Stimulated activated CD8-positive, alpha-beta memory T cell treated with anti-CD3 and anti-CD28 coated beads, Interleukin-4, amount 100 ng/mL, for 1 hour (primary cell): ENCODE measurements at places on chromosomes 3 and 15.
A peak's percentile ranks its signal among the peaks of the same experiment; 100 is the strongest.

- no peak for DNase-seq
Measured at GRCh38 chr3:74601793-74602192, 12.7 kb downstream of the CNTN3 start.

DNA sequence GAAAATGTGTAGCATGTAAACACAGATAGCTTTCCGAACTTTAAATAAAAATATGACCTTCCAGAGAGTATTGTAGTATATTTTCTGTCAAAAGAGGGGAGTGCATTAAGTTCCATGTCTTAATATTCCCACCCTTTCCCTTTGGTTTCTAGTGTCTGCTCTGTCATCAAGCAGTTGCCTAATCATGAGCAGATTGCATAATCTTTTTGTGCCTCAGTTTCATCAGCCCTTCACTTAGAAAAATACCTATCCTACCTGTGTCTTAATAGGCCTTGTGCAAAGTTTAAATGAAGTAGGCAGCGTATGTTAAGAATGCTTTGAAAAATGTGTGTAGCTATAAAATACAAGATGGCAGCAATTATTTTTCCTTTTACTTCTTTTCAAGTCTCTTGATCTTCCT lies 52.8 kb downstream of the CALML4 start:
- DNase-seq, result no peak

GRCh38 chr3:182786564-182787196 lies 6.6 kb upstream of the ATP11B start:
- DNase-seq, result no peak

- DNase-seq, result no peak
Measured at GRCh38 chr15:38275959-38276358, 23.3 kb downstream of the SPRED1 start.

GRCh38 chr15:35047528-35047927 lies 37.6 kb downstream of the NANOGP8 start:
- DNase-seq, result no peak

DNA sequence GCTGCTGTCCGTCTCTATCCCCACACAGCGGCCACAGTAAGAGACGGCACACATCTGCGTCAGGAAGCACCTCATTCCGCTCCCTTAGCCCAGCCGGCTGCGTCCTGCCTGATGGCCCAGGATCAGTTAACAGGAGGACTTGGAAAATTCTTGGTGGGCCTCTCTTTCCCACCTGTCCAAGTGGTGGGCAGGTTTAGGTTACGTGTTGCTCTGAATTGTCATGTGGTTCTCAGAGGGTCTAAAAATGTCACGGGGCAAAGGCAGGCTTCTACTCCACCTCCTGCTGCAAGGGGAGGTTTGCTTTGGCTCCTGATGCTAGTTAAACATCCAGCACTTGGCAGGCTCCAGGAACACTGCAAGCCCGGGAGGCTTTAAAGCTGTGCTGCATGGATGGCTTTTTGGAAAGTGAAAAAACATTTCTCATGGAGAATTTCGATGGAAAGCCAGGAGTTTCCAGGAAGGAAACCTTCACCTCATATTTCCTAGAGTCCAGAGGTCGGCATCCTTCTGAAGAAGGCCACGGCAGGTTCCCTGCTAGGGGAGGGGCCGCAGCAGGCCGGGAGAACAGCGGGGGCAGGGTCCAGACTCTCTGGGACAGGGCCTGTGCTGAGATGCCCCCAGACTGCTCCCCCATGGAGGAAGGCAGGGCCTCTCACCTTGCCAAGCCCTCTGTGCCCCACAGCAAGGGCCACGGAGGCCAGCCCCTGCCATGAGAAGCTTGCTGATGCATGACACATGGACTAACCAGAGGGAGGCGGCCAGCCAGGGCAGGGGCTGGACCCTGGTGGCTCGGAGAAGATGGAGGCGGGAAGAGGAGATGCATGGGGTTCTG lies 10.8 kb downstream of the CTSH start:
- no peak for DNase-seq

- no peak for DNase-seq
Measured at GRCh38 chr3:47932421-47932820, 83.8 kb downstream of the MAP4 start.

DNA sequence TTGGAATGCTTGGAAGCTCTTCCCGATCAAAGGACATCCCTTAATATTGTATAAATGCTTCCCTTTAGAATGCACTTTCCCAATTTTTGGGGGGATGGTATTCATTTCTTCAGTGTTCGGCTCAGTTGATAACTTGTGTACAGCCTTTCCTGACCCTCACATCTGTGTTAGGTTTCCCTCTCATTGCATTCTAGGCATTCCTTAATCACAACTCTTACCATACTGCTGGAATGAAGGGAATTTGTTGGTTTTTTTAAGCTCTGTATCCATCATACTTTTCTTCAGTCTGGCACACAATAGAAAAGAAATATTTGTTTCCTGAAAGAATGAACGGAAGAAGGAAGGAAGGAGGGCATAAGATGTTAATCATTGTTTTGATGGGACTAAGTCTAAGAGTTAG lies 119.5 kb downstream of the CHST2 start:
- no peak for DNase-seq

DNA sequence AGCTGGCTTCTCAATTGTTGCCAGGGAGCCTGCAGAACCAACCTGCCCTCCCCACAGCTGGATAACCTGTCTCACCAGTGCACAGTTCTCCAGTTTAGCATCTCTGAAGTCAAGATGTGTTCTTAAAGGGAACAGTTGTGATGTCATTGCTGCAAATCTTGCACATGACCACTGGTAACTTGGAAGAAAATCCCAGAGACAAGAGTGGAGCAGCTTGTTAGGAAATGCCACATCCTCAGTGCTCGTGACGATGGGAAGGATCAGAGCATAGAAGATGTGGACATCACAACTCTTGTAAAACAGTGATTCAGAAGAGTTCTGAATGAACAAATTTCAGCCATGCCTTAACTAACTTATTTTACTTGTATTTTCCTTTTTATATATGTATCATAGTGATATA lies 36.1 kb upstream of the LIMD1 start:
- no peak for DNase-seq

- DNase-seq, result no peak
Measured at GRCh38 chr15:77846360-77846759, 213.6 kb upstream of the LINGO1 start.

- no peak for DNase-seq
Measured at GRCh38 chr15:30043211-30043655, 39.5 kb upstream of the GOLGA8J start.

- DNase-seq, result no peak
Measured at GRCh38 chr15:78130466-78131294, 565 bp downstream of the CIB2 start.

- DNase-seq, result no peak
Measured at GRCh38 chr15:70091726-70092463, 5.8 kb downstream of the TLE3 start.

DNA sequence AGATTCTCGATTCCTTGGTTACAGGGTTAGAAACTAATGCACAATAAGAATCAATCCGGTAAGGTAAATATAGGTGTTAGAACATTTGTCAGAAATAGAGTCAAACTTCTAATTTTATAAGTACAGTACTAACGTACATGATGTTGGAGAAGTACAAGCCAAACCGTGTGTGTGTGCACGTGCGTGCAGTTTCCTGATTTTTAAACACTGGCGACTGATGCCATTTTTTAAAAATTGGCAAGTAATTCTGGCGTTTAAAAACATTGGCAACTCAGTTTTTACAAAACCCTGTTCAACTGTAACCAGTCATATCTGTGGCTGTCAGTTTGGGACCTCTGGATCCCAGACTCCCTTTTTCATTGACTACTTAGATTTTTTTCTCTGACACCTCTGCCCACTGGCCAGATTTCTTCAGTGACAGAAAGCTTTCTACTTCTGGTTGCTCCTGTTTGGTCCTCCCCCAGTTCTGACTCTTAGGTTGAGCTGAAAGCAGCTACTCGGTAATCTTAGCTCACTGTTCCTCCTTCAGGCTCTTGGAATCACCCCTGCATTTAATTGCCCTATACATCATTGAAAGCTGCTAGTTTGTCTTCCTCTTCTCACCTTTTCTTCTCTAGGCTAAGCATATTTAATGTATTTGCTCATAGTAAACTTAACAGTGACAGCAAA lies 843 bp downstream of the ATG7 start:
- no peak for DNase-seq

GRCh38 chr3:112829046-112829445 lies 17.6 kb downstream of the CD200R1L start:
- no peak for DNase-seq

- DNase-seq, result no peak
Measured at GRCh38 chr3:20846066-20846465, 660.1 kb upstream of the SGO1 start.

- no peak for DNase-seq
Measured at GRCh38 chr15:82056958-82057823, 11.4 kb upstream of the MEX3B start.

DNA sequence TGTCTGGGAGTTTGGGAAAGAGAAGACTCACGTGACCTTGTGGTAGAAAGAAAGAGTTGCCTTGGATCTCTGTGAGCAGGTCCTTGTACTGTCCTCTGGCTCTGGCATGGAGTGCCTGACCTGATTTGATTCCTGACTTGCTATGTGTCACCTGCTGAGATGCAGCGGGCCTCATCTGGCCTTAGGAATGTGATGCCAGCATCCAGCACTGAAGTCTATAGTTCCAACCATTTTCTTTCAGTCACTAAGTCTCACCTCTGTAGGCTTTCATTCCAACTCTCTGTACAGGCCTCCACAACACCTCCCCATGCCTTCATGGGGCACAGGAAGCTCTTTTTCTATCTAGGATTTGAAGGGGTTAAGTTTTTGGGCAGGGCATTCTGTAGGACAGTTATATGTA lies 12.1 kb upstream of the OXSR1 start:
- no peak for DNase-seq

GRCh38 chr3:153130312-153130977 lies 31.6 kb upstream of the RAP2B start:
- no peak for DNase-seq

DNA sequence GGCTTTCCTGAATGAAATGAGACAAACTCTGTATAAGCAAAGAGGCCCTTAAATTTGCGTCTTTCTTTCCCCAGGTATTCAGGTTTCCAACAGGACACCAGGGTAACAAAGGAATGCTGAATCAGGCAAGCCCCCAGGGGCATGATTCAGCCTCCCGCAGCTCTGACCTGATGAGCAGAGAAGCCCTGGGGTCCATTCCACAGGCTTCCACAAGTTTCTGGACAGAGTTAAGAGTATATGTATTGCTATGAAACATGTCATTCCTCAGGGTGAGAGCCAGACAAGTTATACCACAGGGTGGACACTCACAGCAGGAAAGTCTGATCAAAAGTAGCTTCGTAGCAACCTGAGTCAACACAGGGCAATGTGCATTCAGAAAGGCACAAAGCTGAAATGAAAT lies 68.1 kb upstream of the CTNNB1 start:
- DNase-seq, result no peak

DNA sequence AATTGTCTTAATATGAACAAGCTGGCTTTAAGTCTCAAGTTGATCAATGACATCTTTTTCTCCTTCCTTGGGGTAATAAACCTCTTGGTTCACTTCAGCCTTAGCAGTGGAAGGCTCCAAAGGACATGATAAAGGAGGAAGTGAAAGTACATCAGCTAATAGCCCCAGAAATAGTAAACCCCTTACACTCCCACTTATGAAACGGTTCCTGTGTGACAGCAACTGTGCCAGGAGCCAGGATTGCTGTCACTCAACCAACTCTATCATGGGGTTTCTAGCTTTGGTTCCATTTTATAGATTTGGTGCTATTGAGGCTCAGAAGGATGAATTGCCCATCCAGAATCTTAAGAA lies 216.7 kb downstream of the ABHD5 start:
- no peak for DNase-seq

- DNase-seq, result peak; percentile 8
Measured at GRCh38 chr3:14791343-14791945, 27.3 kb upstream of the FGD5 start.

DNA sequence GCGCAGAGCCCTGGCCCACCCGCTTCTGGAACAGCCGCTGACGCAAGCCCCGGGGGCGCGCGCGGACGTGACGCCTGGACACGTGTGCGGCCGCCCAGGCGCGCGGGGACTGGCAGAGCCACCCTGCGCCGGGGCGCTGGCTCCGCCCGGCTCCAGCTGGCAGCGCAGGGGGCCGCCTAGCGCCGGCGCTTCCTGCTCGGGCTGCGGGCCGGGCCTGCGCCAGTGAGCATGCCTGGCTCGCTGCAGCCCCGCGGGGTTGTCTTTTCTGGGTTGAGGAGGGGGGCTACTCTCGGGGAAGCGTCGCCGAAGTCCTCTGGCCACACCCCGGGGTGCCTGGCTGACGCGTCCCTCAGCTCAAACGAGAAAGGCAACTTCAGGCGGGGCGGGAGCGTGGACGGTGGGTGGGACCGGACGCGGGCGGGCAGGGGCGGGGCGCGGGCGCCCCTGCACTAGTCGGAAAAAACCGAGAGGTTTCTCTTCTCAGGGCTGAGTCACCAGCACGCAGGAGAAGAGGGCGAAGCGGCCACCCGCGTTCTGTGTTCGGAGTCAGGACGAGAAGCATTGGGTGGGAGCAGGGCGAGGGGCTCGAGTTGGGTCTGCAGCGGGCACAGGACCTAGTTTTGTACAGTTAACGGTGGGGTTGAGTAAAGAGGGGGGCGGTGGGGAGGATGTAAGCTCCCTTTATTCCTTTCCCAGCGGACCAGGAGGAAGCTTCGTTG lies at the start of gene SIAH2:
Gene SIAH2 (minus strand): TSS at position 48 of the 719 bp plus-strand sequence. CDS start 320 bp downstream, outside the sequence.
- peak; percentile 87 for DNase-seq

GRCh38 chr3:78825858-78826215 lies 942.0 kb downstream of the ROBO1 start:
- no peak for DNase-seq

- DNase-seq, result no peak
Measured at GRCh38 chr3:2772803-2773202, 337.4 kb downstream of the IL5RA start.

DNA sequence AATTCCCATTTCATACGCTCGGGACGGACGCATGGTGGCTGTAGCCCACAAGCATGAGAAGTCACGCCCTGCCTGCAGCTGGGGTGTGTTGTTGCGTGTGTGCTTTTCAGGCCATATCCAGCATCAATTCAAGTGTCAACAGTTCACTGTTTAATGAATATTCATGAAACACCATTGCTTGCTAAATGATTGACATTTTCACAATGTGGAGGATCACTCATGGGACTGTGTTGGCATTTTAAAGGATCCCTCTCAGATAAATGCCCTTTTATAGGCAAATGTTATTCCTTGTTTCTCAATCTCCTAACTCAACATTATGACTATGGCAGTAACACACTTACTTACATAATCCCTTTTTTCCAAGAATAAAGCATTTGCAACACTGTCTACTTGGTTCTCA lies 511.3 kb downstream of the GABRG3 start:
- DNase-seq, result no peak

DNA sequence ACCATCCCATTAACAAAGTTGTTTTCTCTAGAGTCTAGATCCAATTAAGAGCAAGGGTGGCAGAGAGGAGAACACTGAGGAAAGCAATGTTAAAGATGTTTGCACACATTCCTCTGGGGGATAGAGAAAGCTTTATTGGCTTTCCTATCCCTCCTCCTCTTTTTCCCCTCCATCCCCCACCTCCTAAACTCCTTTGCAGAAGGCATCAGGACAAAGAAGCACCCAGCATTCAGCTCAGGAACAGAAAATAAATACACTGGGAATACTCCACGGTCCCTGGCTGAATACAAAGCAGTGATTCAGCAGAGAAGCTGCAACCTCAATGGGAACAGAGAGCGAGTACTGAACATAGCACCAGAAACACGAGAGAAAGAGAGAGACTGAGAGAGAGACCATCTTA lies 21.9 kb downstream of the LSAMP start:
- DNase-seq, result no peak
